ENCODE measurements at places on chromosomes 2 and 18.

GRCh38 chr18:63949068-63949737 is at the start of gene HMSD:
Gene HMSD (plus strand): TSS chr18:63949301. CDS start chr18:63953456, 4,155 bp downstream.
- no peak for DNase-seq

DNA sequence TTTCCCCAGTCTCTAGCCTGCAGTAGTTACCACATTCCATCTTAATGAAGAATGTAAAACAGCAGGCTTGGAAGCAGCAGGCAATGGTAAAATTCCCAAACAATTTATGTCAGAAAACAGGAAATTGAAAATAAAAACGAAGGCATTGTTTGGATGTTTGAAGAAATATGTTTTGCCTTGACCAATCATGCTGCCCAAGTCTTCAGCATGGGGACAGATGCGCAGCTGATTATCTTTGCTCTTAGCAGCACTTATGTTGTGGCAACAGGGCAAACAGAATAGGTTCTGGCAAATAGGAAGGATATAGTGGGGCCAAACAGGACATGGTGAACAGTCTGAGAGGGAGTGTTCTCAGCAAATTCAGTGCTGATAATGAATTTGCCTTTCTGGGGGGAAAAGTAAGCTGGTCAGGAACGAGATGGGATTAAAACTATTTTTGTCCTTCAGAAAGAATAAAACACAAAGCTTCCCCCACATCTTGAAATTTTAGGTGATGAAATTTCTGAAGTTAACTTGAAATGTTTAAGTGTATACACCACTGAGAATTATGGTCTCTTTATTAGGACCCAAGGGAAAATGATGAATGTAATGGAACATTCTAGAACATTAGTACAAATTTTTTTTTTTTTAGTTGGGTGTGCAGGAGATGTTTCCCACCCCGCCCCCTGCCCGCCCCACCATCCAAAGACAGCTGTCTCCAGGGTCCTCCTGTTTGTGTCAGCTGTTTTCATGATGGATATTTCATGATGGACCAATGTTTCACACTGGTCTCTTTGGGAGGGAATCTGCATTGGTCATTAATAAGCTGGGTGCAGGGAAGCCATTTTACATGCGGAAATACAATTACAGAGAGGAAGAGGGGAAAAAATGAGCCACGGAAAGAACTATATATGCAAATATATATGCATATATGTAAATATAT is 239.5 kb upstream of the REV1 start:
- peak; percentile 28 for DNase-seq

- DNase-seq, result no peak
These were observed 373.7 kb upstream of the GALNT5 start for GRCh38 chr2:156883804-156884203.

DNA sequence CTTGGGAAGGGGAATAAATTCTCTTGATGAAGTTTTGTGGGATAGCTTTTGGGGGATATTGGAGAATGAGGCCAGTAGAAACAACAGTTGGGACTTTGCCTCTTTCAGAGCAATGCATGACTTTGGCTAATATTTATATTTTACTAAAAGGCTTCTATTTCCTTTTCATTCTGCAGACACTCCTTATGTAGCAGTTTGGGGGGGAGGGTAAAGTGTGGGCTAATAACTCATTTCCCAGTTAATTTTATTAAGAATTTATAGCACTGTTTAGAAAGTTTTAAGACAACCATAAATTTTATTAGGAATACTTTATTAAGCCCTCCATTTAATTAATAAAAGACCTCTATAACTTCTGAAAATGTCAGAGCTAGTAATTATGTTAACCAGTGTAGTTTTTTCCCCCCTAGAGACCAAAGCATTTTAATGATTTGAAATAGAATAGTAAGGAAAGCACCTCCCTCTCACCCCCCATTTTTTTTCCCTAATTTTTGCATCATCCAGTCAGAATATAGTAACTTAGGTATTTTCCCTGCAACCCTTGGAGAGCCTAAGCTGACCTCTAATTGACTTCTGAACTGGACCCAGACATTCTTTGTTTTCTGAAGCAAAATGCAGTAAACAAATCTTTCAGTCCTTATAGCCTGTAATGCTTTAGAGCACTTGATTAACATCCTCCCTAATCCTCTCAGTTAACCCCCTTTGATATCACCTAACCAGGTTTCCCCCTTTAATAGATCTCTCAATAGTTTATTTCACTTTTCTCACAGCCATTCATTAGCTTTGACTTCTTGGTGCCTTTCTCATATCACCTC is 5.0 kb upstream of the MEIS1 start:
- DNase-seq, result no peak

DNA sequence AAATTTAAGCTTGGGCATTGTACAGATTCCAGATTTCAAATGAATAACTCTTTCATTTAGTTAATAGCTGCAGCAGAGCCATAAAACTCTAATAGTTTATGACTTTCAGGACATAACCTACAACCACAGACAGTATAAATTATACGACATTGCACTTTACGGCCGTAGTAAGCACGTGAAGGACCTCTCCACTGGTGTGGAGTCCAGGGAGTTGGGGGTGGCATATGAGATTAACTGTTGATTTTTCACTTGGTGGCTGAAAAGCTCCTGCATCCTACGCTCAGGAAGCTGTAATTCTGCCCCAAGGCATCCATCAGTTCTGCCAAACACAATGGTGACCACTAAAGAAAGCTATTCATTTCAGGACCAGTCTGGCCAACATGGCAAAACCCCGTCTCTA is 376.2 kb downstream of the SOX11 start:
- no peak for DNase-seq

DNA sequence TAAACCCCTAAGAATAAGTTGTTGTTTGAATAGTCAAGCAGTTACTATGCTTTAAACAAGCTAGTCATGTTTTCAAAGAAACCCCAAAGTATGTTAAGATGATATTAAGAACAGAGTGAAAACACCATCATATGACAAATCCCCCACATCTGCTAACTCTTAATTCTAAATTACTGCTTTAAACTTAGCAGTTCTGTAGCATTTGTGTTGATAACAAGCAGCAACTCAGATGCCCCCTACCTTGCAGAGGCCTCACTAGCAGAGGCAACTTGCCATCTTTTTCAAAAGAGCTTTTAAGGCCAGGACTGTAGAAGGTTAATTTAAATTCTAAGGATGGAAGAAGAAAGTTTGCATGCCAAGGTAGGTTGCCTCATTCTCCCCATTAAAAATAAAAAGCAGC is 376.2 kb downstream of the SETBP1 start:
- DNase-seq, result no peak

DNA sequence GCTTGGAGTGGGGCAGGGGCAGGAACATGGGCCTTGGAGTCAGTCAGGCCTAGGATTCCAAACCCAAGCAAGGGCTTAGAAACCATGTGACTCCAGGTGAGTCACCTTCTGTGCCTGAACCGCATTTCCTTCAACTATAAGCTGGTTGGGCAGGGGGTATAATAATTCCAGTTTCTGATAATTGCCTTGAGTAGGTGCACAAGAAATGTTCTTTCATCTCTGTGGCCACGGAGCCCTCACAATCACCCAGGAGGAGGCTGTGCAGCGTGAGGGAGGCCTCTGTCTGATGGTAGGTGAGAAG is 112.1 kb upstream of the HAAO start:
- no peak for DNase-seq

GRCh38 chr2:160043265-160043664 is 19.1 kb downstream of the PLA2R1 start:
- DNase-seq, result no peak

- no peak for DNase-seq
These were observed 252.4 kb downstream of the GRB14 start for GRCh38 chr2:164368896-164369295.

- DNase-seq, result no peak
These were observed 114.6 kb downstream of the TLK1 start for GRCh38 chr2:171046048-171046560.

DNA sequence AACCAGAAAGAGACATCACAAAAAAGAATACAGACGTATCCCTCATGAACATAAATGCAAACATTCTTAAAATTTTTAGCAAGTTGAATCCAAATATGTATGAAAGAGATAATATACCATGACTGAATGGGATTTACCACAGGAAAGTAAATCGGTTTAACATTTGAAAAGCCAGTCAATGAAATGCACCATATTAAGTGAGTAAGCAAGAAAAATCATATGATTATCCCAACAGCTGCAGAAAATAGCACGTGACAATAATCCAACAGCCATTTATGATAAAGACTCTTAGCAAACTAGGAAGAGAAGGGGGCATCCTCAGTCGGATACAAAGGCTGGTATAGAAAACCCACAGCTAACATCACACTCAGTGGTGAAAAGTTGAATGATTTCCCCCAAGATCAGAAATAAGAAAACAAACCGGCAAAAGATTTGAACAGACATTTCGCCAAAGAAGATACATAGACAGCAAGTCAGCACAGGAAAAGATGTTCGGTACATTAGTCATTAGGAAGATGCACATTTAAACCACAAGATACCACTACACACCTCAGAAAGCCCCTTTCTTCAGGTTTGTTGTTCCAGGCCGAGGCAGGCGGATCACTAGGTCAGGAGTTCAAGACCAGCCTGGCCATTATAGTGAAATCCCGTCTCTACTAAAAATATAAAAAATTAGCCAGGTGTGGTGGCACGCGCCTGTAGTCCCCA is 144.3 kb downstream of the INHBB start:
- no peak for DNase-seq

DNA sequence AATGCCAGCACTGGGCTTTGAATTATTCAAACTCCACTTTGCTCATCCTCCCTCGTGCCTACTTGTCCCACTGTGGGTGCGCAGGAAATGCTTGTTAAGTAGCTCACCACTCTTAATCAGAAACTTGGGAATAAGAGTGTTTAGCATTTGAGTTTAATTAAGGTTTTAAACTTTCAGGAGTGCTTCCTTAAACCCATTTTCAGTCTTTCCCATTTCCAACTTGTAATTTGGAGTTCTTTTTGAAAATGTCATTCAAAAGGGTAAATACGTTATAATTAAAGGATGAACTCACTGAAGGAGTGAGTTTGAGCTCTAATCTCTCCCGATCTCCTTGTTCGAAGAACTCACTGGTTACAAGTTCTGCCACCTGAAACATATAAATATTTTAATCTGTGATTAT is 276.6 kb downstream of the AGPS start:
- DNase-seq, result peak; percentile 83

DNA sequence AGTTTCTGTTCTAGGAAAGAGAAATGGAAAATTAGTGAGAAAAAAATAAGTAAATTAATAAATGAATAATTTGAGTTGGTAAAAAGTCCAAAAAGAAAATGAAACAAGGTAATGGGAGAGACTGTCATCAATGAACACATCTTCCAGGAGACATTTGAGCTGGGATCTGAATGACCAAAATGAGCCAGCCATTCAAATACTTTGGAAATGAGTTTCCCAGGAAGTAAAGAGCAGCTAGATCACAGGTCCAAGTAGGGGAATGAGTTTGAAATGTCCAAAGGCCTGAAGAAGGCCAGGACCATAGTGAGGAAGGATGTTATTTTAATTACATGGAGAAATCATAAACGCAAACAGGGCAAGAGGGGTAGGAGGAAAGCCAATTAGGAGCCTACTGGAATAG is 6.6 kb upstream of the DNAH7 start:
- no peak for DNase-seq

DNA sequence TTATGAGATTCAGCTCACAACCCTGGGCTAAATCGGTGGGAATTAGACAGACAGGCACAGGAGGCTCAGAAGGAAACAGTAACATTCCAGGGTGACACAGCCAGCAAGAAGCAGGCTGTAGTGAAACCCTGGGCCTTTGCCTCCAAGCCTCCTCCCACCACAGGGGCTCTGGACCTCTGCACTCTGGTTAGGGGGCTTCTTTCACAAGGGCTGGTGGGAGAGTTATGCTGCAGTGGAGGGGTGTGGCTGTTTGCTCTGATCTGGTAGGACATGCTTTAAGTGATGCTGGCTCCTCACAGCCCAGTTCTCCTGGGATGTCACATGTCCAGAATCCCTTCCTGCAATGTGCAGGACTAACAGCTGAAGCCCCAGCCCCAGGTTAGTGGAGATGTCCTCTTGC is 109.9 kb downstream of the TGFA start:
- no peak for DNase-seq

DNA sequence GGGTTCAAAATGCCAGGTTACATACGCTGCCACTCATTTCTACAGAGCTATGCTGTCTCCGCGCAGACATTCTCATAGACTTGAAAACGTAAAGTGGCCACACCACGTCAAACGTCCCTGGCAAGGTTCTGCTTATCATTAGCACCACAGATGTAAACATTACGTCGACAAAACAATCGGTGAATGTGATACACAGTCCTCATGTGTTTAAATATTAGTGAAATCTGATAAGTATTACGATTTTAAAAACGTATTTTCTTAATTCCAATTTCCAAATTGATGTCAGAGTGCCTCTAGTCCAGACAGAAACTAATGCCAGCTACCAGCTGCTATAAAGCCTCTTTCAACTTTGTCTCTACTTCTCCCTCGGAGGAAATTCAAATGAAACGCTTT is 1.2 kb downstream of the STK17B start:
- no peak for DNase-seq

GRCh38 chr2:8078705-8079104 is 603.2 kb upstream of the ID2 start:
- no peak for DNase-seq

DNA sequence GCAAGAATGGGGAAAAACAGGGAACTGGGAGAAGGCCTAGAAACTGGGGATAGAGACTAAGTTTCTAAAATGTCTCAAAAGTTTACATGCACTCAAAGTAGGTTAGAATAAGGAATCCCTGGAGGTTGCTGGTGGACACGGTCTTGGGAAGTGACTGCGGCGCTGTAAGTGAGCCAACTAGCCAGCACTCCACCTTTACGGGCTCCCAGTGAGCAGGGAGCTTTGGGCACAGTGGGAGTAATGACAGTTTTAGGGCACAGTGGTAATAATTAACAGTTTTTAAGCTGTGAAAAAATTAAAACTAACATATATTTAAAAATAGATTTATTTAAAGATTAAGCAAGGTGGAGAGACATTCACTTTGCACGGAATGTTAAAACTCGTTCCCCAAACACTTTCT is 20.9 kb upstream of the CD302 start:
- no peak for DNase-seq

- no peak for DNase-seq
These were observed 15.3 kb downstream of the SGPP2 start for GRCh38 chr2:222439692-222440091.

DNA sequence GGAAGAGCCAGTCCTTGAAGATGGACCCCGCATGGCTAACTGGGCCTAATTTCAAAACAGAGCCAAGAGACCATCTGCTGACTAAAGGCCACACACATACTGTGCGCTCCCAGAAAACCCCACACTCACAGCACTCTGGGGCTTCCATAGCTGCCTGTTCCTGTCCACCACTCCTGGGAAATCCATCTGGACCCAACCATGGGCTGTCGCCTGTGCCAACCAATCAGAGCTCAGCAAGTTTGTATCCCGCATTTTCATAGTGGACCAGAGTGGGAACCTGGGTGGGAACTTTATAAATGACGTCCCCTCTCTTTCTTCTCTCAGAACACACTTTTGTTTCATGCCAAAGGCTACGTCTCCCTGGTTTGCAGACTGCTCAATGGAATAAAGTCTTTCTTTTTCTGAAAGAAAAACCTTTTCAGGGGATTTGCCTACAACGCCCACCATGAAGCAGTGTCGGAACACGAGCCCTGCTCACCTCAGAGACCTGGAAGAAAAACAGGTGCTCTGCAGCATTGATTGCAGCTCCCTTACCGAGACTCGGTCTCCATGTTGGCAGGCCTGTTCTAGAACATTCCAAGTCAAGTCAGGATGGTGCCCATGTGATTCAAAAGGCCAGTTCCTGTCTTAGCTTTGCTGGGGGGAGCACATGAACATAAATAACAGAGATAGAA is 137.2 kb upstream of the GPC1 start:
- DNase-seq, result peak; percentile 72

Measured in cerebellar cortex (tissue), 1 donor.